ENCODE measurements at places on chromosomes 2 and 18.

DNA sequence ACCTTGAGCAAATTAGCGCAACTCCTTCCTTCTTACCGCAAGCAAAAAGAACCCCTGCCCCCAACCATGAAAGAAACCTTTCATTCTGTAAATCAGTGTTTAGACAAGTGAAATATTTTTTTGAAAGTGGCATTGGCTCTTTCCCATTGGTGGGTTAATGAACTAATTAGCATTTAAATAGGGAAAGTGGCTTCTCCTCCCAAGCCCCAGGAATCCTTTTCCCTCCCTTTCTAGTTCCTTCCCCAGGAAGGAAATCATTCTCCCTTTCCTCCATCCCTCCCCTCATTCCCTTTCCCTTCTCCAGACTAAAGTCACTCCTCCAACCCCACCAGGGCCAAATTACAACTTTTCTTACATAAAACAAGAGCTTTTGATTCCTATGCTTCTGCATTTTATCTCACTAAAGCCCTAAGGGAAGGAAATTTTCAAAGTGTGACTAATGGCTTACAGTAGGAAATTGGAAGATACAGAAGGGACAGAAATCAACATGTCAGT is 22.9 kb upstream of the TYMS start:
- no peak for DNase-seq

DNA sequence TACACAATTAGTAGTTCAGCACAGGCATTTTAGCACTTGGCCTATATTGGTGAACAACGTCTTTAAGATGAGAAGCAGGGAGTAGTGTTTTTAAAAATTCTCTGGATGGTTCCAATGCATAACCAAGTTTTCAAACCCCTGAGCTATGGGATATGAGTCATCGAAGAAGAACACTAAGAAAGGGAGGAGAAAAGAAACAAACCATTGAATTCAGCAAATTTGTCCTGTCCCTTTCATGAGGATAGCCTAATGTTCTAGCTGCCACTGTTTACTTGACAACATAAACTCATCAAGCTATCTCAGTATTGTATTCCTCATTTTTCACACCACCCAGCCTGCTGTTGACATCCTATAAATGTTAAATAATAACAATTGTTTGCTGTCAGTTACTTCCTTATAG is 158.0 kb downstream of the BARD1 start:
- DNase-seq = no peak

DNA sequence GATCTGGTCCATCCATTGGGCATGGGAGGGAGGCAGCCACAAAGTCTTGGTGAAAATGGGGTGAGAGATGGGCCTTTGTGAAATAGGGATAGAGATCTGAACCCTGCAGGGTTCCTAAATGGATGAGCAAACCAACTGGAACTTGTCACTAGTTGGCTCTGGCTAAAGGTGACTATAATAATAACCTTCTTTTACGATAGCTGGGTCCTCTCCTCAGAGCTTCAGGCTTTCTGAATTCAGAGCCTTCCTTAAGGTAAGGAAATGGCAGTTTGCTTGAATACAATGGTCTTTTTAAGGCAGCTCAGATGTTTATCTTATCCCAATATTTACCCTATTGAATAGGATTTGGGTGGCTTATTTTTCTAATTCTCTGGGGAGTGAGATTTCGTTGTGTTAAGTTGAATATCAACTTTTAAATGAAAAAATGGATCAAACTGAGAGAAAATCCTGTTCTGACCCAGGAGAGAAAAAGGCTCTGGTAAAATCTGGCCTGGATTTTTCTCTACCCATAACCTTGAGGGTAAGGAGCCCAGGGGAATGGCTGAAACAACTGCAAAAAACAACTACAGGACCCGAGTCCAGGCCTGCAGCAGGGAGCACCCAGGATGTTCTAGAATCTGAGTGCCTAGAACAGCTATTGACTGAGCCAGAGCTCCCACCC is 61.1 kb upstream of the CXCR4 start:
- no peak for DNase-seq

DNA sequence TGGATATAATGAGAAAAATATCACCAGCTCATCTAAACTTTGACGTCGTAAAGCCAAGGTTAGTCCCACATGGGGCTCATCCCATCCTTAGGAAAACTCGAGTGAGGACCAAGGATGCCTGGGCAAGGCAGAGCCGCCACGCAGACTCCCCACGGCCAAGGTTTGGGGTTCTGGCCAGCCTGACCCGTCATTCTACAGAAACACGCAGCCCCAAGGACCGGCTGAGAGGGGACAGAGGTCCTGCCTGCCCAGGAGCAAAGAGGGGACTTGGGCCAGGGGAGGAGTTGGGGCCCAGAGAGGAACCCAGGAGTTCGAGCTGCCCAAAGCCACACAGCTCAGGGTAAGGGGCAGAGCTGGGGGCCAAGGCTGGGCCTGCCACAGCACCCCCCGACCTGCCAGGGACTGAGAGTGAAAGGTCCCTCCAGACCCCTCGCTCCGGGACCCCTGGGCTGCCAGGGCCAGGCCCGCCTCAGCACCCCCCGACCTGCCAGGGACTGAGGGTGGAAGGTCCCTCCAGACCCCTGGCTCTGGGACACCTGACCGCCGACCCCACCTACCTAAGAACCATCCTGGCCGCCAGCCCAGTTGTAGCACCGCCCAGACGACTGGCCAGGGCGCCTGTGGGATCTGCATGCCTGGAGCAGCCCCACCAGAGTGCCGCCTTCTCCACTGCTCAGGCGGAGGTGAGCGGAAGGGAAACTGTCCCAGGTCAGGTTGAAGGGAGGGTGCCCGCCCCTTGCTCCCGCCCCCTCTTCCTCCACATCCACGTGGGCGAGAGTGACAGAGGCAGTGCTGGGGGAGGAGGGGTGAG is at the start of gene PDCD1:
TSS of gene PDCD1 (minus strand) at position 689 of the 811 bp plus-strand sequence. CDS start at position 633, 56 bp downstream.
- DNase-seq = peak; percentile 64

DNA sequence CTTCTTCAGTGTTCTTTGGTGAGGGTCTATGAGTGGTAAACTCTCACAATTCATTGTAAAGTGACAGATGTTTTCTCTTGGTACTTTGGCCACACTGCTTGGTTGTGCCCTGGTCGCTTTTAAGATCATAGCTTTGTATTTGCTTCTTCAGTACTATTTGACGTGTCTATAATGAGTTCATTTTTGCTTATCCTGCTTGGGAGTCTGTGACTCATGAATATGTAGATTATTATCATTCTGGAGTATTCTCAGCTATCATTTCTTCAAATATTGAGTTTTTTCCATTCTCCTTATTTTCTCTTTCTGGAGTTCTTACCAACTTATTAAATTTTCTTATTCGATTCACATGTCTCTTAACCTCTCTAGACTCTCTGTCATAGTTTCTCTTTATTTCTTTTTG is 73.0 kb upstream of the HS6ST1 start:
- DNase-seq = no peak

- no peak for DNase-seq
Observed at GRCh38 chr2:890214-890613, 60.4 kb upstream of the SNTG2 start.

DNA sequence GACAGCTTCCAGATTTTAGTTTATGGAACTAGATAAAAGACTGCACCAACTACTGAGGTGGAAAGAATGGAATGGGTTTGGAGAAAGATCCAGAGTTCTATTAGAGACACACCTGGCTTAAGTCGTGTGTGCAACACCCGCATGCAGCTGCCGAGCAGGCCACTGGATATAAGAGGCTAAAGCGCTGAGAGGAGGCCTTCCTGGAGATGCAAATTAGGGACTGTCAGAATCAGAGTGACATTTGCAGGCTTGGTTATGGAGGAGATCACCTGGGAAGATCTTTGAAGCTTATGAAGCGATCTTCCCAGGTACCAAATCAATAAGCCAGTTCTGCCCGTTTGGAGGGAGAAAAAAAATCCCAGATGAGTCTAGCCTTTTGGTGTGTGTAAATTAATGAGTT is 30.4 kb upstream of the KLHL29 start:
- no peak for DNase-seq

- DNase-seq = no peak
Observed at GRCh38 chr2:19772981-19773380, 128.8 kb downstream of the TTC32 start.

GRCh38 chr18:46054956-46055837 is 16.9 kb downstream of the PSTPIP2 start:
- DNase-seq = no peak

GRCh38 chr18:40120796-40121391 is 1834.1 kb upstream of the PIK3C3 start:
- no peak for DNase-seq

DNA sequence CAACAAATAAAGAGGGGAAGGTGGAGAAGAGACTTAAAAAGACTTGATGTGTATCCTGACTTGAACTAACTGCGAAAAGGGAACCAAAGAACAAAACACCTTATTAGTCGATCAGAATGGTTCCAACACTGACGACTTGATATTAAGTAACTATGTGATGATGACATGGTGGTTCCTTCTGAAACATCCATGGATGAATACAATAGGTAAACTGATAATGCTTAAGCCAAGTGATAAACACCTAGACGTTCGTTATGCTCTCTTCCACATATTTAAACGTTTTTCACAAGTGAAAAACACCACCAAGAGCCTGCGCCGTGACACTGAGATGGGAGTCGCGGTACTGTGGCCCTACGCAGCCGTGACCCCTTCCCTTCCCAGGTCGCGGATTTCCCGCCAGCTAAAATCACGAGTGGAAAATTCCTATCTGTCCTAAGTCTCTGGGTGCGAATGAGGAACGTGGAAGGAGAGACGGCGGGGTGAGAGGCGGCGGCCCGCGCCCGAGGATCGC is 797 bp downstream of the TTC32 start:
- no peak for DNase-seq

- DNase-seq = no peak
Observed at GRCh38 chr2:178066890-178067669, 5.5 kb downstream of the PDE11A start.

DNA sequence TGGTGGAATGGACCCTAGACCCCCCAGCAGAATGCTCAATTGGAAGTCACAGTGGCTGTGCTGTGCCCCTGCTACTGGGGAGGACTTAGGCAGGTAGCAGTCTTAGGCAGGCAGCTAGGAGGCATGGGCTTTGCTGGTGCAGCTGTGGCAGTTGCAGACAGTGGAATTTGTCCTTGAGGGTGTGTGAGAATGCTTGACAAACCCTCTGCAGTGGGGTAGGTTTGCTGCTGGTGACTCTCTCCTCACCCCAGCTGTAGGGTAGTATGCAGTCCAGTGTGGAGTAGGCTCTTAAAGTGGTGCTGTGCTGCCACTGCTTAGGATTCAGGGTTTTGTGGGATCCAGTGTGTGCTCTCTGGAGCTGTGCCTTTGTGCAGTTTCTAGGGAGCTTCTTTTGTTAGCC is 61.3 kb downstream of the NUP35 start:
- DNase-seq = no peak
